Activated T-helper 1 cell treated with anti-CD3 and anti-CD28 coated beads, Interleukin-2, amount 50 U/mL, for 16 hours (primary cell): ENCODE measurements at places on chromosomes 13 and 19.

DNA sequence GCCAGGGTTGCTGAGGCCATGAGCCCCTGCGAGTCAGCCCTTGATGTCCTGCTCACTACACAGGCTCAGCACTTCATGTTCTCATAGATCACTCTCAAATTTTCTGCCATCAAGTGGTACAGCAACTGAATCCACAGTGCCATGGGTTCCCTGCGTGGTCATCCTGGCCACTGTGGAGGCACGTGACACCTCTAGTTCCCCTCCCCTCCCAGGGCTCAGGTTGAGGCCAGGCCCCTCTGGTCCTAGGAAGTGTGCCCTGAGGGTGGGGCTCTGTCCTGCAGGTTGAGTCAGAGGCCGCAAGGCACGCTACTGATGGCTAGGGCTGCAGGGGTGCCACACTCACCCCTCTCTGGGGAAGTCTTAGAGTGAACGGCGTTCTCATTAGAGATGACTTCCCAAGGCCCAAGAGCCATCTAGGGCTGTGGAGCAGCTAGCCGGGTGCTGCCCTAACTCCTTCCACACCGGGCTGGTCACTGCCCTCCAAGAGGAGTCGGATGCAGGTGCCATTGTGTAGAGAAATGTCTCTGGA, 39.8 kb upstream of the TPM4 start:
- no peak for DNase-seq

GRCh38 chr19:5996623-5997320, 18.8 kb upstream of the RANBP3 start:
- no peak for DNase-seq

DNA sequence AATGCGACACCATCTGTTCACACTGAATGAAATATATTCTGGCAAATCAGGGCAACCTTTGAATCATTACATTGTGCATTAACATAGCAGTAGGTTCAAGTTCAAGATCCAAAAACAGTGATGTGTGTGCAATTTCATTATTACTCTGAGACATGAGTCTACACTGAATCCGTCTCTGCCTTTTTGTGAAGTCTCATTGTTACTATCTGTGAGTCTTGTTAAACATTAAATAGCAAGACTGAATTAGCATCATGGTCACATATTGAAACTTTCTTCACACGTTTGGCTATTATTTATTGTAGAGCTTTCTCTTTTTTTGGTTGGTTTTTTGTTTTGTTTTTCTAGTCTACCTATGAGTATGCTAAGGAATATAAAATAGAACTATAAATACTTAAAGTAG, 117.1 kb upstream of the SLITRK5 start:
- no peak for DNase-seq

DNA sequence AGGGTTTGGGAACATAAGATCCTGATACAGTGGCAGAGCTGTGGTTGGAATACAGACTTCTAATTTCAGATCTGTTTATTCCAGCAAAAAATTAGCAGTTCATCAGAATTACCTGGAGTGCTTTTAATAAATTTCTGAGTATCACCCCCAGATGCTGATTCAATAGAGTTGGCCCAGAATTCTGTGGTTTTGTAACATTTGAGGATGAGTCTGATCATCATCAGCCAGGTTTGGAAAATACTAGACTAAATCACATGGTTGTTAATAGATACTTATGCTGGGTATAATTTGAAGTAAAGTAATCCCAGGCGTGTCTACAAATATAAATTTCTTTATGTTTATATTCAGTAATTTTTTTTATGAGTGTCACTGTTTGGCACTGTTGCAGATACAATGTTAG, 4.8 kb downstream of the USPL1 start:
- DNase-seq = no peak

DNA sequence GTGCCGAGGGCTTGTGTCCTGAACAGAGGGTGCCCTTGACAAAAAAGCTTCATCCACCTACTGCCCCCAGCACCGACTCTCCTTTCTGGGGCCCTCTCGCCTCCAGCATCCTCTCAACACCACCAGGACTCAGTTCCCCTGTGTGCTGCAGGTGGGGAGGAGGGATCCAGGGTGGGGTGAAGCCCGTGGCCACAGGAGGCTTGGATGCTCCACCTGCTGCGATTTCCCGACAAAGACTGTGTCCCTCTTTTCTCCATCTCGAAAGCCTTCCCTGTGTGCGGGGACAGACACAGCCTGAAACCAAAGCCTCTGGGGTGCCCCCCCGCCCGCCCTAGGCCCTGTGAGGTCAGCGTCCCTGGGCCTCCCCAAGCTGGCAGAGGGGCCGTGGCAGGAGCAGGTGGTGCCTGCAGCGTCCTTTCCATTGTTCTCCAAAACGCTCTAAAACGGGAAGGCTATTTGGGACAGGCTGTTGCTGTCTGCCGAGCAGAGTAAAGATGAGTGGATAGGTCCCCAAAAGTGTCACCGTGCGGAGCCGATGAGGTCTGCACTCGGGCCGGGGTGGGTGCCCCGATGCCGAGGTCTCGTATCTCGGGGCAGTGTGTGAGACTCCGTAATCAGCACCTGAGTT, 185.7 kb downstream of the PTPRS start:
- DNase-seq = no peak

DNA sequence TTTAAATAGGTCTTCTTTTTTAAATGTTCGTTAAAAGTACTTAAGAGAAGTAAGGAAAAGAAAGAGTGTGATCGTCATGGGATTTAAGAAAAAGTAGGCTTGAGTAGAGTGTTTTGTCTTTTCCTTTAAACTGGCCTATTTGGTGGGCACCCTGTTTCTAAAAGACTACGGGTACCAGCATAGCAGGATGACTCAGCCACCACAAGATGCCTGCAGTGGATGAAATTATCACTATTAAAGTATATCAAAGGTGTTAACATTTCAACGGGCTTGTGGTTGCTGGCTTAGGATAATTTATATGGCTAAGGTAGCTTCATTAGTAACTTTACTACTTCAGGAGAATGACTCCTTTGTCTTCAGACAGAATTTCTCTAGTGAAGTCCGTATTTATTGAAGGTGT, 112.6 kb downstream of the STARD13 start:
- DNase-seq = no peak

DNA sequence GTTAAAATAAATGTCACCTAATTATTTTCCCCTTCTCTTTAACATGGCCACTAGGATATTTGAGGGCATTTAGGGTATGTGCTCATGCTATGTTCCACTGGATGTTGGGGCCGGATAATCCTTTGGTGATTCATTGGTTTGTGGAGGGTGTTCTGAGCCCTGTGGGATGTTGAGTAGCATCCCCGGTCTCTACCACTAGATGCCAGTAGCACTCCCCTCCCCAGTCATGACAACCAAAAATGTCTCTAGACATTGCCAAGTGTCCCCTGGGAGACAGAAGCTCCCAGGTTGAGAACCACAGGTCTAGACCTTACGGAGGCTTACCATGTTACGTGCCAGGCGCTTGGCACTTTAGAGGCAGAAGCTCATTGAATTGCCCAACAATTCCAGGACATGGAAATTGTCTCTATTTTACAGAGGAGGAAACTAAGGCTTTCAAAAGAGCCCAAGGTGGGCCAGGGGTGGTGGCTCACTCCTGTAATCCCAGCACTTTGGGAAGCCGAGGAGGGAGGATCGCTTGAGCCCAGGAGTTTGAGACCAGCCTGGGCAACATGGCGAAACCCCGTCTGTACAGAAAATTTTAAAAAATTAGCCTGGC, 14.1 kb downstream of the SHANK1 start:
- no peak for DNase-seq

DNA sequence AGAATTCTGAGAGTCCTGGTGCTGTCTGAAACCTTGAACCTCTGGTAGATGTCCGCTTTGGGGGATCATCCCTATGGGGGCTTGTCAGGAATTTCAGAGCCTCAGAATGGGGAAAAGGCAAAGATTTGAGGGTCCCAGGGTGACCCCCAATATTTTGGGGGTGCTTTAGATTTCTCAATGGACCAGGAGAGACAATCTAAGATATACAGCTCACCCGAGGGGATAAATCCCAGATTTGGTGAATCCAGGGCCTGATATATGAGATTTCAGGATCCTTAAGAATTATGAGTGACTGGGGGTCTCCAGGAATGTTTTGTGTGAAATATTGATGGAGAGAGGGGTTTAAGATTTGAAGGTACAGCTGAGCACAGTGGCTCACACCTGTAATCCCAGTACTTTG, 3.3 kb downstream of the CAPN12 start:
- DNase-seq = no peak

DNA sequence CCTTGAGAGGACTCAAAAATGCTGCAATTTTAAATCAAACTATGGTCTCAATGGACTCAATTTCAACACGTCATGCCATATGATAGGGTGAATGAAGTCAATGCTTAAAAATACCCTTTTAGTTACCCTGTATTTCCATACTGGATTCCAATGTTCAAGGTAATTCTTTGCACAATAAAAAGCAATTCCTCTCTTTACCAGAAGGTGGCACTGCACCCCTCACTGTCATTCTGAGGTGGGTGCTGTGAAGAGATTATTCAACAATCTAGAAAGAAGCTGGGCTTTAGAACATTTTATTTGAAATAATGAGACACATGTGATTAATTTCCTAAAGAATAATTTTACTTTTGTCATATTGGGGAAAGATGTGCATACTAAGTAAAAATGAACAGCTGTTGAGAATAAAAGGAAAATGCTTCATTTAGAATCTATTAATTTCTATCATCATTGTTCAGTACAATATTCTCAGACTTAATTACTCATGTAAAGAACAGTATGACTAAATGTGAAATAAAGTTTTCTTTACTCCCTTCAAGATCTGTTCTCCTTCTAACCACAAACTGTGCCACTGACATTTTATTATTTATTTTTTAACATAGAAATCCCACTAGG, 789.1 kb downstream of the GPC5 start:
- no peak for DNase-seq

- DNase-seq = no peak
These were observed 13.6 kb upstream of the GPI start for GRCh38 chr19:34351382-34351826.

GRCh38 chr19:49154279-49154678, 917 bp downstream of the HRC start:
- no peak for DNase-seq

DNA sequence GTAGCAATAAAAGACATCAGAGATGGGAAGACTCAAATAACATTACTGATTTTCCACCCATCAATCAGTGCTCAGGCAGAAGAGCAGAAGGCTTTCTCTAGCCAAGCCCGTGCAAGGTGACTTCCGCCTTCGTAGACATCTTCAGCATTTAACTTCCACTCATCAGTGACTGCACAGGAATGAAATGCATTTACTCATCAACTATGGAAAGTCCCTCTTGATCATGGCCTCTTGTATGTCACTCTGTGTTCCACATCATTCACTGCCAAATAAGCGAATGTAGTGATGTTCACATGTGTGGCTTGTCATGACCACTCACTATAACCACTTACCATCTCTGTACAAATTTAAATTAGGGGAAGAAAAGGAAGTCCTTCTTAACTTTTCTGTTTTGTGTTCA, 49.4 kb downstream of the SACS start:
- DNase-seq = no peak

- DNase-seq = no peak
These were observed 1400.7 kb downstream of the PCDH9 start for GRCh38 chr13:65829241-65830008.

GRCh38 chr13:84951128-84951527, 848.1 kb downstream of the SLITRK6 start:
- DNase-seq = no peak

- DNase-seq = no peak
These were observed 419.7 kb downstream of the KLF12 start for GRCh38 chr13:73714522-73714921.

DNA sequence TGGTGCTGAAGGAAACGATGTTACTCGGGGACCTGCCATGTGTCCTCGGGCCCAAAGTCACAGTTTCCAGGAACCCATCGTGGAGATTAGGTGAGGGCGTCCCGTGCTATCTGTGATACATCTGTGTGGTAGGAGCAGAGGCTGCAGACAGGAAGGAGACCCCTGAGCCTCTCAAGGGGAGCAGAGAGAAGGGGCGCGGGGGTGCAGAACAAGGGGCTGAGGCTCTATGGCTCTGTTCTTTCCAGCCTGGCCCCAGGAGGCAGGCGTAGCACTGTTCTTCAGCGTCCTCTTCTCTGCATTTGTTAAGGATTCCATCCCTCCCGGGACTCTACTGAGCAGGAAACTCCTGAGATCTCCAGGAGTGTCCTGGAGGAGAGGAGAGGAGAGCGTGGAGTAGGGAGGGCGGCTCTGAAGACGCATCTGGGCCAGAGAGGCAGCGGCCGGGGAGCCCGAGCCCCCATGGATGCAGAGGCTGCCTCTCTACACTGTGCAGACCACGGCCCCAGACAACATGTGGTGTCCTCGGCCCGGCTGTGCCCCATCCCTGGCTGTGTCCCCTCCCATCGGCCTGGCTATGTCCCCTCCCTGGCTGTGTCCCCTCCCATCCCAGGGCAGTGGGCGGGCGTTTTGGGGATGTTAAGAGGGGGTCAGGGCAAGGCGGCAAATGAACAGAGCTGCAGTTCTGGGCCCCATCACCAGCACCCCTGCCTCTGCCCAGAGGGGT, 118.0 kb downstream of the ATP11A start:
- DNase-seq = no peak

DNA sequence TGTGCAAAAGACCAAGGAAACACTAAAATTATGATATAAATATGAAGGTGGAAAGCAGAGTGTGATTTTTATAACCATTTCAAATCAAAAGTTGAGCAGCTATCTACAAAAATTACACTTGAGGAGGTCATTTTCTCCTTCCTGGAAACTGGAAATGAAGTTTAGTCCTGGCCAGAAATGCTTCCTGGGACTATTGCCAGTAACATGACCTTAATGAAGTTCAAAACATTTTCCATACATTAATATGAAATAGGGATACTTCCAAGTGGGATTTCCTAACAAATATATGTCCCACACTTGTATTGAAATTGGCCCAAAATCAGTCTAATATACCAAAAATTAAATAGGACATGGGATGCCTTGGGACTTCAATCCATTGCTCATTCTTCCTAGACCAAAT, 1556.8 kb upstream of the MIR17HG start:
- DNase-seq = no peak

- DNase-seq = no peak
These were observed 1984.4 kb downstream of the OLFM4 start for GRCh38 chr13:55013051-55013450.

DNA sequence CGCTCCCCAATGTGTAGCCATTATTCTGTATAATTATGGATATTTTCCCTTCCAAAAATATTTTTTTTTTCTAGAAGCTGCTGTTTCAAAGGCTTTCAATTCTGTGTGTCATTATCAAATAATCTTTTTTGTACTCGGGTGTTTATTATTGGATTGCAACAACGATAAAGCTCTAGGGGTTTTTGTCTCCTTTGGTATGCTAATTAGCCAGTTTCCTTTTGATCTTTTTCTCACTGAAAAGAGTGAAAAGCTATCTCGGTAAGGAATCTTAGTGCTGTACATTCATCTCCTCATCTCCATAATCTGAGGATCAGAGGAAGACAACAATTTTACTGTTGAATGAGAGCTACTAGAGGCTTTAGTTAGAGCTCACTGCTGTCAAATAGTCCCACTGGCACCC, 136.6 kb downstream of the OLFM4 start:
- DNase-seq = no peak
